Vagina (tissue), 2 donors: ENCODE measurements at places on chromosomes 5 and 9. TPM values are rescaled to one million over a fixed set of nuclear protein-coding genes. Genes with fewer than 3 reads are reported as not detected.
A peak's percentile ranks its signal among the peaks of the same experiment; 100 is the strongest.

- H3K36me3 ChIP-seq: no peaks in the 10 kb centered on the region
- H3K27ac ChIP-seq: no peak overlapping the region
- H3K27me3 ChIP-seq: no peaks in the 10 kb centered on the region
- no peaks in the 10 kb centered on the region for H3K4me1 ChIP-seq
Observed at GRCh38 chr5:110018509-110018908, 328.8 kb downstream of the MAN2A1 start.

GRCh38 chr5:179621551-179622214 is 1.8 kb downstream of the HNRNPH1 start:
- no peak for DNase-seq
- no peaks in the 10 kb centered on the region for H3K36me3 ChIP-seq
- H3K27ac ChIP-seq: peak overlapping the region; percentile 99

DNA sequence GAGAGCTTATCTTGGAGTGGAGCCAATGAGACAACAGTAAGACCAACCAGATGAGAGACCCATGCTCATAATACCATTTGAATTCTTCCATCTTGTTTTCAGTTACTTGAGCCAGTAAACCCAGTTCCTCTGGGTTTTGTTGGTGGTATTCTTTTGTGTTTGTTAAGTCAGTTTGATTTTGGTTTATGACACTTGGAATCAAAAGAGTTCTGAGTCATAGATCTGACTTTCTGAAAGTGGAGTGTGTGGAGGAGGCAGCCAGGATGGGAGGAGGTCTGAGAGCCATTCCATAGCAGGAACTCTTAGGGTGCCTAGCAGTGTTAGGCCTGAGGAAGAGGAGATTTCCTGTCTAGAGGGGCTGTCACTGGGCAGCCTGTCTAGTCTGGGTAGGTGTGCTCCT is 24.6 kb upstream of the PANK3 start:
- no peak for DNase-seq
- H3K4me1 ChIP-seq: no peaks in the 10 kb centered on the region
- no peaks in the 10 kb centered on the region for H3K27me3 ChIP-seq

GRCh38 chr9:122144836-122145591 is 14.6 kb downstream of the NDUFA8 start:
- H3K4me1 ChIP-seq: no peaks in the 10 kb centered on the region
- H3K27me3 ChIP-seq: no peaks in the 10 kb centered on the region
- H3K36me3 ChIP-seq: peaks cover 55% of the 10 kb centered on the region
- no peak overlapping the region for H3K27ac ChIP-seq

- H3K4me3 ChIP-seq: no peak overlapping the region
- no peak for DNase-seq
- H3K27ac ChIP-seq: no peak overlapping the region
- H3K36me3 ChIP-seq: no peaks in the 10 kb centered on the region
Observed at GRCh38 chr9:5764130-5764868, 68.6 kb downstream of the ERMP1 start.

- DNase-seq: no peak
- no peaks in the 10 kb centered on the region for H3K36me3 ChIP-seq
- H3K27me3 ChIP-seq: no peaks in the 10 kb centered on the region
- peak overlapping the region; percentile 49 for H3K27ac ChIP-seq
- peaks cover 25% of the 10 kb centered on the region for H3K4me1 ChIP-seq
- no peak overlapping the region for H3K4me3 ChIP-seq
Observed at GRCh38 chr9:130137081-130137640, 35.0 kb upstream of the NCS1 start.

DNA sequence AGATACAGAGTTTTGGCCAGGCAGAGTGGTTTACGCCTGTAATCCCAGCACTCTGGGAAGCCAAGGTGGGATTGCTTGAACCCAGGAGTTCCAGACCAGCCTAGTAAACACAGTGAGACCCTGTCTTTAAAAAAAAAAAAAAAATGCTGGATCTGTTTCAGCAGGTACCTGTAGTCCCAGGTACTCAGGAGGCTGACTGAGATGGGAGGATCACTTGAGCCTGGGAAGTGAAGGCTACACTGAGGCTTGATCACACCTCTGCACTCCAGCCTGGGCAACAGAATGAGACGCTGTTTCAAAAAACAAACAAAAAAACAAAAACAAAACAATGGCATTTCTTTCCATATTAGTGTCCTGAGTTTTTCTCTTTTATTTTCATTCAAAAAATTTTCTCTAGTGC is 19.0 kb downstream of the UNC13B start:
- H3K4me3 ChIP-seq: no peak overlapping the region
- no peaks in the 10 kb centered on the region for H3K27me3 ChIP-seq
- DNase-seq: no peak
- H3K27ac ChIP-seq: no peak overlapping the region
- no peaks in the 10 kb centered on the region for H3K4me1 ChIP-seq
- no peaks in the 10 kb centered on the region for H3K36me3 ChIP-seq

DNA sequence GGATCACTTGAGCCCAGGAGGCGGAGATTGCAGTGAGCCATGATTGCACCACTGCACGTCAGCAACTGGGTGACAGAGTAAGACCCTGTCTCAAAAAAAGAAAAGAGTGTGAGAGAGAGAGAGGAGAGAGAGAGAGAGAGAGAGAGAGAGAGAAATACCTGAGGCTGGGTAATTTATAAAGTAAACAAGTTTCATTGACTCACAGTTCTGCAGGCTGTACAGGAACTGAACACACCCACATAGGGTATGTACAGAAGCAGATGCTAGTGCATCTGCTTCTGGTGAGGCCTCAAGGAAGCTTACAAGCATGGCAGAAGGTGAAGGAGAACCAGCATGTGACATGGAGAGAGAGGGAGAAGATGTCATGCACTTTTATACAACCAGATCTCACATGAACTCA is 46.4 kb upstream of the CHD1 start:
- no peak for DNase-seq
- no peaks in the 10 kb centered on the region for H3K36me3 ChIP-seq

DNA sequence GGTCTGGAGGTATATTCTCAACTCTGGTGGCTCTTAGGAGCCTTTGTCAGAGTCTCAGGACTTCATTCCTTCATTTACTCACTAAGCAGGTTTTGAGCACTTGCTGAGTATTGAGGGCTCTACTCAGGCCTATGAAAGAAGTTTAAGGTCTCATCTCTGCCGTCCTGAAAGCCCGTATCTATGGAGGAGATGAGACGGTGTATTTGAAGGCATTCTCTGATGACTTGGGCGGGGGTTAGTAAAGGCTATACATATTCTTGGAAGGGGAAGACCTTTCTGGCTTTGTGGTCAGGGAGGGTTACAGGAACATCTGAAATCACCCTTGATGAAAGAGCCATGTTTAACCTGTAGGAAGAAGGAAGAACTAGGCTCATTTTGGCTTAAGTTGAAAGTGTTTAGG is 21.9 kb downstream of the RASGRF2 start:
- no peak overlapping the region for H3K4me3 ChIP-seq
- H3K27ac ChIP-seq: no peak overlapping the region
- no peaks in the 10 kb centered on the region for H3K4me1 ChIP-seq
- H3K36me3 ChIP-seq: no peaks in the 10 kb centered on the region
- no peak for DNase-seq

The ARID3C gene
- not detected for total RNA-seq

- no peak for DNase-seq
- no peak overlapping the region for H3K4me3 ChIP-seq
- no peak overlapping the region for H3K27ac ChIP-seq
- H3K27me3 ChIP-seq: no peaks in the 10 kb centered on the region
- peaks cover 22% of the 10 kb centered on the region for H3K4me1 ChIP-seq
- no peaks in the 10 kb centered on the region for H3K36me3 ChIP-seq
Observed at GRCh38 chr5:6768590-6769230, 55.5 kb downstream of the TENT4A start.

GRCh38 chr5:36537724-36538123 is 68.7 kb upstream of the SLC1A3 start:
- H3K4me1 ChIP-seq: peaks cover 14% of the 10 kb centered on the region
- no peak overlapping the region for H3K4me3 ChIP-seq
- no peaks in the 10 kb centered on the region for H3K36me3 ChIP-seq
- H3K27me3 ChIP-seq: no peaks in the 10 kb centered on the region
- no peak for DNase-seq

The INSYN2B gene
- 0.25 TPM for total RNA-seq

The PCDHGC5 gene
- total RNA-seq: 3.4 TPM

The HAVCR1 gene
- not detected for total RNA-seq

DNA sequence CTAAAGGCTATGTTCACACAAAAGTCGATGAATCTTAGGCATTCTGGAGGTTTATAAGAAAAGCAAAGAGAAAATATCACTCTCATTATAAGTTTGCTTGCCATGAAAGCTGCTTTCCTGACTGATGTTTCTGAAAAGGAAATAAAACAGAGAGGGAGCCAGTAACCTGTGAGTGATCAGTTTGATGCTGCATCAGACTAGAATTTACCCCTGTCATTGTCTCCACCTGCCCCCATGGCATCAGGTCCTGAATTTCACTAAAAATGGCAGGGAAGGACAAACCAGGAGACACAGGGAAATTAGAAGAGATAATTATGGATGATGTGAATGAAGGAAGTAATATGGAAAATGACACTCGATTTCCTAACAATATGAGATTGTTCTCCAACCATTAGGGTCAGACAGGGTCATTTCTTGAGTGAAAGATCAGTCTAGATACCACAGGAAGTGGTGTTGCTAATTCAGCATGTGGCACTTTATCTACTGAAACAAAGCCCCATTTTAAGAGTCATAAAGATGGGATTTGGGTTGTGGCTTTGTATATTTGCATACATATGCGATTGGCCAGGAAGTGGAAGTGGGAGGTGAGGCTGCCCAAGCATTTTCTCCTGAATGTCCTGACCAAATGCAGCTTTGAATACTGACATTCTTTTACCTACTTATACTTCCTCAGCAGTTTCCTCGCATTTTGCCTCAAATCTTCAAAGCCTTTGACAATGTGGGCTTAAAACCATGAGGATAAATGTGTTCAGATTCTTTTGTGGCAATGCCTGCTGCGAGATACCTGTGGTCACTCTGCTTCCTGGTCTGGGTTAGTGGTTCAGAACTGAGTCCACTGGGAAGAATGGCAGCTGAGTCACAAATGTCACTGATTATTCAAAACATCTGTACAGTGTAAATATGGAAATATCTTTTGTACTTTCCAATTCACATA is 29.7 kb downstream of the MEGF10 start:
- DNase-seq: no peak
- no peak overlapping the region for H3K4me3 ChIP-seq
- no peak overlapping the region for H3K27ac ChIP-seq
- no peaks in the 10 kb centered on the region for H3K36me3 ChIP-seq

DNA sequence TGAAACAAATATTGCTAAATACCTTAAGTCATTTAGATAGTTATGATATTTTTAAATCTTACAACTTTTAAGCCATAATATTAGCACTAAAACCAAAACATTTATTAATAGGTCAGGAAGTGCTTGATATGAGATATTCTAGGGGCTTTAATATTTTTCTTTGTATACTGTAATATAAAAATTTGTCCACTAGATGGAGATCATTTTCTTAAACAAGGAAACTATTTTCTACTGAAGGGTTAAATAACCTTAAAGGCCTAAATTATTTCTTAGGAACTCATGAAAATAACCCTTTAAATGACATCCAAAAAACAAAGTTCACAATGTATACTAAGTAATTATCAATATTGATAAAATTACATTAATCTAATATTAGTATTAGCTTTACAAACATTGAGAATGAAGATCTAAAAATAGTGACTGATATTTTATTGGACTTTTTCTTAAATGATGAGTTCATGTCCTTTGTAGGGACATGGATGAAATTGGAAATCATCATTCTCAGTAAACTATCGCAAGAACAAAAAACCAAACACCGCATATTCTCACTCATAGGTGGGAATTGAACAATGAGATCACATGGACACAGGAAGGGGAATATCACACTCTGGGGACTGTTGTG is 635.7 kb downstream of the RAB3C start:
- H3K27ac ChIP-seq: no peak overlapping the region
- no peaks in the 10 kb centered on the region for H3K36me3 ChIP-seq
- no peaks in the 10 kb centered on the region for H3K27me3 ChIP-seq
- no peak overlapping the region for H3K4me3 ChIP-seq
- no peak for DNase-seq

GRCh38 chr5:1959231-1959630 is 76.5 kb upstream of the IRX4 start:
- H3K27ac ChIP-seq: no peak overlapping the region
- no peaks in the 10 kb centered on the region for H3K27me3 ChIP-seq
- H3K4me3 ChIP-seq: no peak overlapping the region
- H3K36me3 ChIP-seq: no peaks in the 10 kb centered on the region

DNA sequence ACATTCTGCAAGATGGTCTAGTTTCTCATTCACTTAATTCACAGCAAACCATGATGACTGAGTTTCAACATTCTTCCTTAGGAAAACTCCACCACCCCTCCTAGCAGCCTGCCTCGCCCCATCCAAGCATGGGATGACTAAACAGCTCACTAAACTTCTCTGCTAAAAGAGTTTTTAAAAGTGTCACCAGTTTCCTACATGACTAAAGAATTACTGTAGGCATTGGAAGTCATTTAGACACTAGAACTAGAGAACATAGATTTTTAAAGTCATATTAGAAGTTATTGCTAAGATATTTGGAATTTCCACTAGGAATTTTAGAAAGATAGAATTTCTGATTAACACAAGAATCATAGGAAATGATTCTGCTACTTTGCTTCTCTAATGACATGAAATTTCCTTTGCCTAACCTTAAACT is 5.5 kb upstream of the ESM1 start:
- H3K4me3 ChIP-seq: no peak overlapping the region
- no peak overlapping the region for H3K27ac ChIP-seq
- H3K36me3 ChIP-seq: no peaks in the 10 kb centered on the region
- no peaks in the 10 kb centered on the region for H3K27me3 ChIP-seq
- no peaks in the 10 kb centered on the region for H3K4me1 ChIP-seq
